HCEC 1CT (cell line): ENCODE measurements at places on chromosomes 5 and 9.

- no peak for DNase-seq
Measured at GRCh38 chr9:134299883-134300282, 26.4 kb upstream of the RXRA start.

GRCh38 chr9:18743971-18744370, 270.0 kb downstream of the ADAMTSL1 start:
- DNase-seq, result peak; percentile 22

DNA sequence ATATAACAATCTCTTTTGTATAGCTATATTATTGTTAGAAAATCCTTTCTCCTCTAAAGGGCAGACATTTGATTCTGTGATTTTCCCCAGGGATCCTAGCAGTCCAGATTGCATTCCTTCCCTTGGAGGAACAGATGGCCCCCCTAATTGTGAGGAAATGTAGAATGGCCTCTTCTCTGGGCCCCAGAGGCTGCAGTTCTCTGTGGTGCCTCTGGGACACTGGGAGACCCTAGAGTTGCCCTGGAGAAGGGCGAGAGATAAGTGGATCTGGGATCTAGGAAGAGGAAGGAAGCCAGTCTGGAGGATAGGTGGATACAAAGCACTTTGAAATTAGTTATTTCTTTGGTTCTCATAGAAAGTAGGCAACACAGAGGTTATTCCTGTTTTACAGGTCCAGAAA, 1.9 kb upstream of the HINT2 start:
- DNase-seq, result no peak

- DNase-seq, result peak; percentile 92
Measured at GRCh38 chr5:172920447-172920849, 38.8 kb upstream of the RPL26L1 start.

DNA sequence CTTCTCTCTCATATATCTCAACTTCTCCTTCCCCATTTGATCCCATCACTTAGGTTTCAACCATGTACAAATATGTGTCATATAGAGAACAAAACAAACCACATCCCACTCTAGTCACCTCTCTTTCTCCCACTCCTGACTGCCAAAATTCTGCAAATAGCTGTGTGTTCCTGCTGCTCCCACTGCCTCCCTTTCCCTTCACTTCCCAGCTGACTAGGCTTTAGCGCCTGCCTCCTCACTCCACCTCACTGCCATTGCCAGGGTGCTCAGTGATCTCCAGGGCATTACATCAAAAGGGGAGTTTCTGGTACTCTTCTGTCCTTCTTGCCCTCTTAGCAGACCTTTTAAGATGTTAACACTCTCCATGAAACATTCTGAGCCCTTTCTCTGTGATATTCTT, 675.4 kb upstream of the DMAC1 start:
- DNase-seq, result no peak

- no peak for DNase-seq
Measured at GRCh38 chr5:127086589-127086988, 13.3 kb upstream of the C5orf63 start.
